ENCODE measurements at places on chromosomes 2 and 18.

DNA sequence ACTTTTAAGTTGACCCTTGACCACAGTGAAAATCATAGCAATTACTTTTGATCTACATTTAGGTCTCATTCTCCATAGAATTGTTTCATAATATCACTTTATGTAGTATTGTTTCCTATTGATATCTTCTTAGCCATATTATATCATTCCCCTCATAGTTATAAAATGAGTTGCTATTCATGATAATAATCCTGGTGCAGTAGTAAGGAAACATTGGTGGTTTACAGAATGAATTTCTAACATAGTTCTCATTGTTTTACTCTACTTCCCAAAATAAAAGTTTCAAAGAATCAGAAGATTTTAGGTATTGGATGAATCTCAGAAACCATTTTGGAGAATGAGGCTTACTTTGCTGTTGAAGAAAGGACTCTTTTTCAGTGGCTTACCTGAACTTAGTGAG, 246.0 kb downstream of the PARD3B start:
- DNase-seq, result no peak

DNA sequence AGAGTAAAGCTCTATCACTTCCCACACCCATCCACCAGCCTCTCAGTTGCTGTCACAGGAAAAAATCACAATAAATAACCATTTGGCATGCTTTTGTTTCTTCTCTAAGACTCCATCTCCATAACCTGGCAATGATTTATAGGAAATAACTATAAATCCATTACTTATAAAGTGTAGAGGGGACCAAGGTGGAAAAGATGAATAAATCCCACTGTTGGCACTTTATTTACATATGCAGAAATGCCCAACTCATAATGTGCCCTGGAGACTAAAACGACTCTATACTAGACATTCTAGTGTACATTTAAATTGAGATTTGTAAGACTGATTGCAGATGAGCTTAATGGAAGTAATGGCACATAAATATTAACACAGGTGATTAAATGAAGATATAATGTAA, 7.5 kb upstream of the NOSTRIN start:
- no peak for DNase-seq

GRCh38 chr2:240611601-240612210, 13.6 kb upstream of the GPR35 start:
- DNase-seq, result no peak

DNA sequence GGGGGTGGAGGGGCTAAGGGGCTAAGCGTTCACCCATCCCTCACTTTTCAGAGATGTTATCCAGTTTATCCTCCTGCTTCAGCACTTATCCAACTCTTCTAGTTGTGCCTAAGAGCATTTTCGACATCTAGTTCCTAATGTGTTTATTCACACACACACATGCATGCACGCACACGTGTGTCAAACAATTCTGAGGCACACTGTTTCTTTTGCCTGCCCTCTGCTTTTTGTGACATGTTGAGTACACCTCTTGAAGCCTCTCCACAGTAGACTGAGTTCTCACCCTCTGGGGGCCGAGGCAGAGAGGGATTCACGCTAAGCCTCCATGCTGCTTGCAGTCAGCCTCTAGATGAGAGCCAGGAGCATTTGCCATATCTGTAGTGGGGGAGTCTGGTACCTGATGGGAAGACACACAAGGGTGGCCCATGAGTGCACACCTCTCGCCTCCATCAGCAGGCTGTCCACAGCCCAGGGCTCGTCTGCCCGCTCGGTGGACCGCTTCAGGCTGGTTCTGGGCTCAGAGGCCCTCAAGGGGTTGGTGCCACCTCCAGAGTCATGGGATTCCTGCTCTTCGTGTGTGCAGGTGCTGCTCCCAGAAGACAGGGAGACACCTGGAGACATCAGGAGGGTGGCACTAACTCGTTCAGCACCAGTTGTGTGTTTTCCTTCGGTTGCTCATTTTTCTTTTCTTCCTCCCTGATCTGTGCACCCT, 11.9 kb downstream of the TWIST2 start:
- no peak for DNase-seq

DNA sequence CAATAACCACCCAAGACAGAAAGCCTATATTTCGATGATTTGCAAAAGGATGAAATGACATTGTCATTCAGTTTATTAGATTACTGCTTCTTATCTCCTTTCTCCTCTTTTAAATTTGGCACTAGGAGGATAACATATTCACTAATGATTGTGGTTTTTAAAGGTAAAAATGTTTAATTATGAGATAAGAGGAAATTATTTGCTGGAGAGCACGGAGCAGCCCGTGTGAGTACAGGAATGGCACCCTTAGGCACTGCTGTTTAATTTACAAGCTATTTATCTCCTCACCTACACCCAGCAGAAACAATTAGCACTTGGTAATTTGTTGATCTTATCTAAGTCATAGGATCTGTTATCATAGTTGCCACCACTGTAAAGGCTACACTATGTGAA, 87.4 kb upstream of the SP3 start:
- DNase-seq, result no peak

DNA sequence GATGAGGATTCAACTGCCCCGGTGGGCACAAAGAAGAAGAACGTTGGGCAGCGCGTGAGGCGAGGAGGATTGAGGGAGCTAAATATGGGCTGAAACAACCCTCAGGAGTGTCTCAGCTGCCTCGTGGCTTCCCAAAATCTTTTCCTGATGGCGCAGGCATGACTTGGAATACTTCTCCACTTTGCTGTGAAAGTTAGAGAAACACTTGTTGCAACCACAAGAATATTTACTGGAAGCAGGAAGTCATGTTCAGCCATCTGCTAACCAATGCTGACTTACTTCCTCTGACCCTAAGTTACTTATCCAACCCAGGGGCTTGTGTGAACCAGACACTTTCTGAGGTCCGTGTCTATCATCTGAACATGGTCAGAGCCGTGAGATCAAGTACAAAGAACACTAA, 148.8 kb downstream of the ARL4C start:
- DNase-seq, result peak; percentile 46

GRCh38 chr2:173137610-173138009, 62.0 kb downstream of the MAP3K20 start:
- no peak for DNase-seq

- DNase-seq, result no peak
These were observed 8.6 kb downstream of the RBMS1 start for GRCh38 chr2:160484859-160485520.

- DNase-seq, result no peak
These were observed 26.4 kb upstream of the ATRAID start for GRCh38 chr2:27185331-27186026.

- no peak for DNase-seq
These were observed 63.9 kb downstream of the TRPM8 start for GRCh38 chr2:233980955-233981561.

DNA sequence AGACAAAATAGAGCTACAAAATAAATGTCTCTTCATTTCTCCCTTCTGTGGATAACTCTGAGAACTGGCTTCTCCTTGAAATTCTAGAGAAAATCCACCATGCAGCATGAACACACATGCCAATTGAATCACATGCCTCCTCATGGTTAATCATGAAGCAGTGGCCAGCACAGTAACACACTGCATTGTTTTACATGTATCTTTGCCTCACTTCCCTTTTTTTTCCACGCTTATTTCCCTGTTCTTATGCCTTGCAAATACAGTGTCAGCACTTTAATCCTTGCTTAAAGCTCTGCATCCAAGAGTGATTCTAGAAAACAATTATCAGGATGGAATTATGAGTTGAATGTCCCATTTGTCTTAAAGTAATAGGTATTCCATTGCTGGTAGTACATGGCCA, 50.3 kb upstream of the ZBTB7C start:
- DNase-seq, result no peak

- DNase-seq, result peak; percentile 53
These were observed 43.7 kb upstream of the SEMA4C start for GRCh38 chr2:96913398-96914202.

GRCh38 chr2:151051574-151052220, 210.0 kb downstream of the RBM43 start:
- peak; percentile 42 for DNase-seq

DNA sequence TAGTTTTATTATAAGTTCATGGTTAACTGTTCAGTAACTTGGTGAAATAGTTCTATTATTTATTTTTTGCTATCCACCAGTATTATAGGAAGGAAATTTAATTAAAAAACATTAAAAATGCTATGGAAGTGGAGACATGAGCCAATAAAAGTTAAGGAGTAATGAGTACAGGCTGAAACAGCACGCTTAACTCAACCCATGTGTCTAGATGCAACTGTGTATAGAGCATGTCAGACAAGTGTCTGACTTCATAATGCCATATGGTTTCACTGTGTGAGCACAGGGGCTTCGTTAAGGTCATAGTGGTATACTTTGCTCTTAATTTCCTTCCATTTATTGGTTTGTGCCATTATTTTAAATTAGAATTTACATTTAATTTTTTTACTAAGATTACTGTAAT, 566.8 kb upstream of the NRP2 start:
- no peak for DNase-seq

DNA sequence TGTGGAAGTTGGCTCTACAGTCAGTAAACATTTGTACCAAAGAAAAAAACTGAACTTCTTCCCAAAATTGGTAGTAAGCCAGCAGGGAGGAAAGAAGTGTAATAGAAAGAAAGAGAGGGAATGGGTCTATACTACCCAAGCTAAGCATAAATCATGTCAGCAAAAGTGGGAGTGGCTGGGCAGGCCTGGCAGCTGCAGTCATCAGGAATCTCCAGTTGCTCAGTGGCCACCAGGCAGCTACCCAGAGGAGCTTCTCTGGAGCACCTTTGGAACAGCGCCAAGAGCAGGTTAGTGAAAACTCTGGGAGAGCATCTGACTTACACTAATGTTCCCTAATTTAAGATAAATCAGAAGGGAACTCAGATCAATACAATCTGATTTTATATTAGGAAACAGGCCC, 14.3 kb downstream of the FRZB start:
- no peak for DNase-seq

GRCh38 chr2:38433607-38433975, 56.5 kb upstream of the ATL2 start:
- DNase-seq, result no peak

- no peak for DNase-seq
These were observed 29.0 kb downstream of the CFAP210 start for GRCh38 chr2:169664978-169665930.

GRCh38 chr2:32262105-32262504, 2.6 kb downstream of the NLRC4 start:
- DNase-seq, result peak; percentile 40
